Central memory CD8-positive, alpha-beta T cell (primary cell): ENCODE measurements at places on chromosomes 13 and 19.

DNA sequence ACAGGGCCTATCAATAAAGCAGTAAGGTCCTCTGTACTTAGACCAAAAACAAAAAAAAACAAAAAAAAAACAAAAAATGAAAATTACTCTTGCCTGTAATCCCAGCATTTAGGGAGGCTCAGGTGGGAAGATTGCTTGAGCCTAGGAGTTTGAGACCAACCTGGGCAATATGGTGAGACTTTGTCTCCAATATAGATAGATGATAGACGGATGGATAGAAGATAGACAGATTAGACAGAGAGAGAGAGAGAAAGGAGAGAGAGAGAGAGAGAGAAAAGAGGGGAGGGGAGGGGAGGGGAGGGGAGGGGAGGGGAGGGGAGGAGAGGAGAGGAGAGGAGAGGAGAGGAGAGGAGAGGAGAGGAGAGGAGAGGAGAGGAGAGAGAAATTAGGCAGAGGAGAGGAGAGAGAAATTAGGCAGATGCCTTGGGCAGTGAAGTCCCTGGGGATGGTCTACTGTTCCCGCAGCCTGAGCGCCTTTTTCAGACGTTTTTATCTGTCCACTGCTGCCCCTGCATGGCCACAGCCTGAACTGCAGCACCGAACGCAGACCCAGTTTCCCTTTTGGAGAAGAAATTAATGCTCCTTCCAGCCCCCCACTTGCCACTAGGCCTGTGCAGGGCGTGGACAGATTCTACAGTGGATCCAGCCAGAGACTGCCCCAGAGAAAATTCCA lies 9.8 kb upstream of the ZNF627 start:
- H3K27me3 ChIP-seq = no peaks in the 10 kb centered on the region
- H3K36me3 ChIP-seq = no peaks in the 10 kb centered on the region
- DNase-seq = peak; percentile 73
- H3K27ac ChIP-seq = peak overlapping the region; percentile 10
- no peak overlapping the region for H3K4me3 ChIP-seq
- H3K4me1 ChIP-seq = peaks cover 10% of the 10 kb centered on the region

GRCh38 chr13:53152057-53152421 lies 123.4 kb downstream of the OLFM4 start:
- no peak overlapping the region for H3K27ac ChIP-seq
- H3K4me1 ChIP-seq = no peaks in the 10 kb centered on the region
- H3K36me3 ChIP-seq = no peaks in the 10 kb centered on the region
- no peak for DNase-seq
- H3K4me3 ChIP-seq = no peak overlapping the region

GRCh38 chr13:97100821-97101220 lies 106.5 kb upstream of the OXGR1 start:
- H3K4me3 ChIP-seq = no peak overlapping the region
- no peak for DNase-seq
- H3K27ac ChIP-seq = no peak overlapping the region
- H3K27me3 ChIP-seq = peaks cover 26% of the 10 kb centered on the region

DNA sequence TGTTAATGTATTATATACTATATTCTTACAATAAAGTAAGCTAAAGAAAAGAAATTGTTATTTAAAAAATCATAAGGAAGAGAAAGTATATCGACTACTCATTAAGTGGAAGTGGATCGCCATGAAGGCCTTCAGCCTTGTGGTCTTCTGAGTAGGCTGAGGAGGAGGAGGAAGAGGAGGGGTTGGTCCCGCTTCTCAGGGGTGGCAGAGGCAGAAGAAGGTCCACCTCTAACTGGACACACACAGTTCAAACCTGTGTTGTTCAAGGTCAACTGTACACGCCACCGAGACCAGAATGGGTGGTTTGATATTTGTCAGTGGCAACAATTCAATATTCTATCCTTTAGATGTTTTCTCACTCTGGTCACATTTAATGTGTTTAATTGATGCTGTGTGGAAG lies 67.2 kb downstream of the ALOX5AP start:
- H3K4me3 ChIP-seq = peak overlapping the region; percentile 48
- H3K36me3 ChIP-seq = peaks cover 3% of the 10 kb centered on the region
- H3K27me3 ChIP-seq = no peaks in the 10 kb centered on the region
- DNase-seq = no peak
- H3K4me1 ChIP-seq = peaks cover 12% of the 10 kb centered on the region

DNA sequence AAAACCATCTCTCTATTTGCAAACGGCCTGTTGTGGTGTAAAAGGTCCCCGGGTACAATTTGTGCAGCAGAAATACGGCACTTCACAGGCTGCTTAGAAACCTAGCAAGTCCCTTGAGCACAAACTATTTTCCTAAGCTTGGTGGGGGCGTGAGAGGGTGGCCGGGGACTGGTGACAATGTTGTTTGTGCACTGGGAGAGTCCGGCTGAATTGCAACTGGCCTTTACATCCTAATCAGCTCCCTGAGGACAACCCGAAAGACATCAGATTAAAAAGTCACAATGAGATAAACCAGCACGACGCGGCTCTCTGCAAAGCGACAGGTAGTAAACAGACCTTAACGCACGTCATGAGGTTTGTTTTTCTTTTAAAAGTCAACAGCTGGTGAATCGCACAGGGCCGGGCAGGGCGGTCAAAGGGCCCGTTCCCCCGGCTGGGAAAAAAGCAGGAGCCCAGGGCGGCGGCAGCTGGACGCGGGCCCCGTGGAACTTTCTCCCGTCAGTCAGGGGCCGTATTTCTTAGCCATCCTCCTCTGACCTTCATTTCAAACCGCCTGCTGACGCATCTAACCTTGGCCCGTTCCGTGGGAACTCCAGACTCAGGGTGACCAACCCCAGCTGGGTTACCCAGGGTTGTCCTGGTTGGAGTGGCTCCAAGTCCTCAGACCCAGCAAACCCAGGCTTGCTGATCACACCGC lies 112.3 kb downstream of the GADD45B start:
- no peak for DNase-seq
- no peaks in the 10 kb centered on the region for H3K36me3 ChIP-seq
- no peak overlapping the region for H3K27ac ChIP-seq
- H3K4me3 ChIP-seq = no peak overlapping the region
- peaks cover 7% of the 10 kb centered on the region for H3K27me3 ChIP-seq

- H3K27me3 ChIP-seq = peaks cover 9% of the 10 kb centered on the region
- no peak overlapping the region for H3K27ac ChIP-seq
- DNase-seq = no peak
- H3K36me3 ChIP-seq = peaks cover 1% of the 10 kb centered on the region
- no peaks in the 10 kb centered on the region for H3K4me1 ChIP-seq
Measured at GRCh38 chr13:45870232-45870631, 18.7 kb upstream of the SIAH3 start.

GRCh38 chr19:18112989-18113478 lies 15.5 kb downstream of the MAST3 start:
- peak; percentile 53 for DNase-seq
- peaks cover 19% of the 10 kb centered on the region for H3K4me1 ChIP-seq
- H3K36me3 ChIP-seq = peaks cover 3% of the 10 kb centered on the region
- no peaks in the 10 kb centered on the region for H3K27me3 ChIP-seq

- no peak overlapping the region for H3K27ac ChIP-seq
- H3K27me3 ChIP-seq = no peaks in the 10 kb centered on the region
- H3K4me3 ChIP-seq = no peak overlapping the region
- no peak for DNase-seq
- peaks cover 12% of the 10 kb centered on the region for H3K4me1 ChIP-seq
- peaks cover 3% of the 10 kb centered on the region for H3K36me3 ChIP-seq
Measured at GRCh38 chr13:30805603-30806011, 70.3 kb downstream of the ALOX5AP start.

DNA sequence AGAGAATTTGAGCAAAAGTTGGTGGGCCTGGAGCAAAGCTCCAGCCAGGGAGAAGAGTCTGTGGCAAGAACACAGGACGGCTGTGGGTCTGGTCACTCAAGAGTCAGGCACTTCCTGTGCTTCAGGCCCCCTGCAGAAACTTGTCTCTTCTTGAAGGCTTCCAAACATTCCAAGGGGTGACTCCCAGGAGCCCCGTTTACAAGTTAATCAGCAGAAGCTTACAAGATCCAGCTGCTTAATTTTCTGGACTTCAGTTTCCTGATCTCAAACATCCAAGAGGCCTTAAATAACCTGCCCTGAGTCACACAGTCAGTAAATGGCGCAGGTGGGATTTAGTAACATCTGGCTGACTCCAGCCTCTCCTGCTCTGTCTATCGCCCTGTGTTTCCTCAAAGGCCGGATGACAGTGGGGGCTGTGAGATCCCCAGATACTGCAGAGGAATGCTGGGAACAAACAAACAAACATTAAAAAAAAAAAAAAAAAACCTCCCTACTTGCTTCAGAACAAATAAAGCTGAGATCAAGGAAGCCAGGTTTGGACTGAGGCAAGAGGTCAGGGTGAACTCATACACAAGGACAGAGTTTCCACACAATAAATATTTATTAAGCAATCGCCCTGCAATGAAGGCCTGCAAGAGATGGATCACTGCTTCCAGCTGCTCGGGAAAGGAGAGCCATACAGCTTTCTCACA lies 175.4 kb upstream of the RFC3 start:
- H3K4me1 ChIP-seq = no peaks in the 10 kb centered on the region
- H3K4me3 ChIP-seq = no peak overlapping the region
- no peak overlapping the region for H3K27ac ChIP-seq
- no peak for DNase-seq
- H3K36me3 ChIP-seq = no peaks in the 10 kb centered on the region

DNA sequence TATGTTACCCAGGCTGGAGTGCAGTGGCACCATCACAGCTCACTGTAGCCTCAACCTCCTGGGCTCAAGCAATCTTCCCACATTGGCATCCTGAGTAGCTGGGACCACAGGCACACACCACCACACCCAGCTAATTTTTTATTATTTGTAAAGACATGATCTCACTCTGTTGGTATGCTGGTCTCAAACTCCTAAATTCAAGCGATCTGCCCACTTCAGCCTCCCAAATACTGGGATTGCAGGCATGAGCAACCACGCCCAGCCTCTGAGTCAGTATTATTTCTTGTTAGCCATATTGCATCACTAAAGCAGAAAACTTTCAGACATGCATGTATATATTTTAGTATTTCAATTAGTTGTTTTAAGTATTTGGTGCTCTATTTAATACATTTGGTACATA lies 376.4 kb downstream of the GPC6 start:
- no peaks in the 10 kb centered on the region for H3K4me1 ChIP-seq
- no peak overlapping the region for H3K4me3 ChIP-seq
- H3K27me3 ChIP-seq = no peaks in the 10 kb centered on the region
- H3K36me3 ChIP-seq = no peaks in the 10 kb centered on the region
- H3K27ac ChIP-seq = no peak overlapping the region

DNA sequence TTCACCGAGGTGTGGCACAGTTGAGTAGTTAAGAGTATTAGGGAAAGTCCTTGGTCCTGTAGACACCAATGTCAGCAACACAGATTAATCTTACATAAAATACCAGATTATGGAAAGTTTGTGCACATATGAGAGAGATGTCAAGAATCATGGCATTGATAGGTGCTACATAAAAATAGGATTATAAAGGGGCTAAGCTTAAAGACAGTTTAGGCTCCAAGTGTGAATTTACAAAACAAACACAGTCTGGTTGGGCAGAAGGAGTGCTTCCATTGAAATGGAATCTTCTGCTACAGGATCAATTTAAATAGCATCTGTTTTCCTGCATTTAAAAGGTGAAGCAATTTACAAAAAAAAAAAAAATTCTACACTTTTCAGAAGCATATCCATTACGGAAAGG lies 292.9 kb downstream of the DNAJC15 start:
- no peak for DNase-seq
- no peak overlapping the region for H3K27ac ChIP-seq
- H3K27me3 ChIP-seq = peaks cover 46% of the 10 kb centered on the region

GRCh38 chr19:35993923-35994598 lies 927 bp upstream of the SDHAF1 start:
- peak overlapping the region; percentile 85 for H3K4me3 ChIP-seq
- peaks cover 28% of the 10 kb centered on the region for H3K4me1 ChIP-seq
- DNase-seq = no peak
- peaks cover 7% of the 10 kb centered on the region for H3K27me3 ChIP-seq
- no peak overlapping the region for H3K27ac ChIP-seq

DNA sequence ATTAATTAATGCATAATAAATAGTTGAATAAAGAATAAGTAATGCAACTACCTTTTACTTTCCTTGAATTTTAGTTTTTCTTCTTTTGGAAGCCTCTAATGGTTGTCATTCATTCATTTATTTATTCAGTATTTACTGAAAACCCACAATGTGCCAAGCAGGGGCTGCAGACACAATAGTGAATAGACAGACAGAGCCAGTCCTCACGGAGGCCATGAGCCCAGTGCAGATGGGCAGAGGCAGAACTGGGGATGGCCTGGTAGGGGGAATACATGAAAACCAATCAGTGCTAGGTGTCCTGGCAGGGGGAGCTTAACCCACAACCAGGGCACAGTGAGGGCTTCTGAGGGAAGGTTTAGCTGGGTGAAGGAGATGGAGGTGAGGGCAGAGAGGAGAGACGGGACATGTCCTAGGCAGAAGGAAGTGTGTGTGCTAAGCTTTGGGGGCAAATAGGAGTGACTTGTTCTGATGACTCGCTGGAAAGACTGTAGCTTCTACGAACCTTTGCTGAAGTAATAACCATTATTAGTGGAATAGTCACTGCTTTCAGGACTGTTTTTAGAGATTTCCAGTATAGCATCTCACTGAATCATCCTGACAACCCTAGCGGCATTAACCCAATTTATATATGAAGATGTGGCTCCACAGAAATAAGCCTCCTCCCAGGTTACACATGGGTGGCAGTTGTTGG lies 55.9 kb downstream of the ERCC5 start:
- peaks cover 34% of the 10 kb centered on the region for H3K27me3 ChIP-seq
- no peaks in the 10 kb centered on the region for H3K4me1 ChIP-seq
- DNase-seq = no peak
- H3K27ac ChIP-seq = no peak overlapping the region

DNA sequence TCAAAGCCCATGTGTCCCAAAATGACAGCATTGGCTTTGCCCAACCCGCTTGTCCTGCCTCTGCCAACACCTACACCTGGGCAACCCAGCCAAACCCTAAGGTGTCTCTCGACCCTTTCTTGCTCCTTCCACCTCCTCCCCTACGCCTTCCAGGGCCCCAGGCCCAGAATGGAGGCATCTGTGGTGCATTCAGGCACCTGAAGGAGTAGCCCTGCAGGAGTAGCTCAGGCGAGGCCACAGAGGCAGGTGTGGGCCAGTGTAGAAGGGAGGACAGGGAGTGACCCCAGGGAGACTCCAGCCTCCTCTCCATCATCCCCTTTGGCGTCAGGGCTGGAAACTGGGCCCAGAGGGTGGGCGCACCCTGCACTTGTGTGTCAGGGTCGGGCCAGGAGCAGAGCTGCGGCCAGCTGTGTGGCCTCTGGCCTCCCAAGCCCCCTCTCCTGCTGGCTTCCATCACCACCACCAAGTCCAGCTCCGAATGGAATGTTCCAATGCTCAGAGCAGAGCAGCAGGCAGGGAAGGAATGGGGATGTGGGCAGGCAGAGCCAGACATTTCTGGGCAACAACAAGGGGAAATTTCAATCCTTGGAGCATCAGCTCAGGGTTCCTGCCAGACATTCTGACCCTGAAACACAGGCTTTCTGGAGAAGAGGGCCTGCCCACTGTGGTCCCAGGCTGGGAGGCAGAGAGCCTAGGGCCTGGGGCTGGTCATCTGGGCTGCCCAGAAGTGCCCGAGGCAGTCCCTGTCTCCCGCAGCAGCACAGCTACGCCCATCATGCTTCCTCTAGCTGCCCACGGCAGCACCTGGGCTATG lies 16.4 kb downstream of the PLEKHF1 start:
- H3K4me3 ChIP-seq = peak overlapping the region; percentile 71
- H3K36me3 ChIP-seq = peaks cover 9% of the 10 kb centered on the region
- H3K27ac ChIP-seq = peak overlapping the region; percentile 91
- DNase-seq = no peak
- H3K4me1 ChIP-seq = peaks cover 58% of the 10 kb centered on the region
